ENCODE measurements at places on chromosomes 12 and 14.
A peak's percentile ranks its signal among the peaks of the same experiment; 100 is the strongest.

DNA sequence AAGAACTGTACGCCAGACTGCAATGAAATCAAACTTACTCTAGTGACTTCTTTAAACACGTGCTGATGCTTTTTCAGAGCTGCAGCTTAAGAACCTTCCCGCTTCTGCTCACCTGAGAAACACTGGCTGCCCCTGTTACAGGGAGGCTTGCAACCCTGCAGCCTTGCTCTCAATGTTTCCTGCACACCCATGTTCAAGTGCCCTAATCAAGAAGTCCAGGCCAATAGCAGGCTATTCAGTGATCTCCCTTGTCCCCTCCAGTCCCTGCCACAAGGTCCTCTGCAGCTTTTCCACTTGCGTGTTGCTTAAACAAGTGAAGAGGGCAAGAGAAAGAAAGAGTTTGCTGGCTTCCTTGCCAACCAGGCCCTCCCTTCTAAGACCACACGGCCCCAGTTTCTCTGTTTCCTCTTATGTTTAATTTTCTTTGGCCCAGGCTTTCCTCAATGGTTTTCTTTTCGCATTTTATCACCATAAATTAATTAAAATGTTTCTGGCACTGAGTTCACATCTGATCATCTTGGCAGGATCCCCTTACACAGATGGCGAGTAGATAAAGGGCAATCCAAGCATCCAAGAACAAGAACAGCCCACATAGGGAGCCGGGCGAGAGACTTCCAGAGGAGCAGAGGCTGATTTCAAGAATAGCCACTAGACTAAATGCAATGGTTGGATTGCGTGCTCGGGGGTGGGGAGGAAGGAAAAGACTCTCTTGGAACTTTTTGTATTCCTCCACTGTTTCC lies 82.3 kb upstream of the CDKN3 start:
- no peak for DNase-seq

GRCh38 chr14:61525293-61526011 lies 169.9 kb upstream of the HIF1A start:
- peak; percentile 47 for DNase-seq

DNA sequence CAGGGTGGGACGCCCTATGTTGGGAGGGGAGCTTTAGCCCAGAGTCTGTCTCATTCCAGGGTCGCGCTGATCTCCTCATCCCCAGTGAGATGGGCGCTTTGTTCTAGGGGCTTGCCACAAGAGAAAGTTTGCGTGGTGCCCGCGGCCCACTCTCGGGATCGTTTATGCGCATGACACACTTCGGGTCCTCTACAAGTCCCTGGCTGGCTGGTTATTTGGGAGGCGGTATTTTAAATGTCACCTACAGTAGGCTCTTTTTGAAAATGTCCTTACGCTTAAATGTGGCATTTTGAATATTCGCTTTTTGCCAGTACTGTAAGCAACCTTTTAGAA lies 541 bp downstream of the GOLT1B start:
- DNase-seq, result peak; percentile 34

DNA sequence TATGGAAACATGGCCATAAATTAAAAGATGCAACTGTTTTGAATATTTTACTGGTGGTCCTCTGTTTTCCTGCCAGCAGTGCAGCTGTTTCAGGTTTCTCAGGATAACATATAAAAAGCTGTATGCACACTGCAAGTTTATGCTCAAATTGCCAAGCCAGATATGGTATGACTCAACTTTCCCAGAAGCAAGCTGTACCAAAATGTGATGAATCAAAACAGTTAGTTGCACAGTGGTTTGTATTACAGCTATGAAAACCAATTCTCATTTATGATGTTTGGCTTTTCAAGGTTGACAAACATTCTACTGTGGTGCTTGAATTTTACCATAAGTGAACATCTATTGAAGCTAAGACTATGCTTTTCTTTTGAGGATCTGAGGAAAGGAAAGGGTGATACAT lies 15.5 kb downstream of the TRMT5 start:
- DNase-seq, result no peak

DNA sequence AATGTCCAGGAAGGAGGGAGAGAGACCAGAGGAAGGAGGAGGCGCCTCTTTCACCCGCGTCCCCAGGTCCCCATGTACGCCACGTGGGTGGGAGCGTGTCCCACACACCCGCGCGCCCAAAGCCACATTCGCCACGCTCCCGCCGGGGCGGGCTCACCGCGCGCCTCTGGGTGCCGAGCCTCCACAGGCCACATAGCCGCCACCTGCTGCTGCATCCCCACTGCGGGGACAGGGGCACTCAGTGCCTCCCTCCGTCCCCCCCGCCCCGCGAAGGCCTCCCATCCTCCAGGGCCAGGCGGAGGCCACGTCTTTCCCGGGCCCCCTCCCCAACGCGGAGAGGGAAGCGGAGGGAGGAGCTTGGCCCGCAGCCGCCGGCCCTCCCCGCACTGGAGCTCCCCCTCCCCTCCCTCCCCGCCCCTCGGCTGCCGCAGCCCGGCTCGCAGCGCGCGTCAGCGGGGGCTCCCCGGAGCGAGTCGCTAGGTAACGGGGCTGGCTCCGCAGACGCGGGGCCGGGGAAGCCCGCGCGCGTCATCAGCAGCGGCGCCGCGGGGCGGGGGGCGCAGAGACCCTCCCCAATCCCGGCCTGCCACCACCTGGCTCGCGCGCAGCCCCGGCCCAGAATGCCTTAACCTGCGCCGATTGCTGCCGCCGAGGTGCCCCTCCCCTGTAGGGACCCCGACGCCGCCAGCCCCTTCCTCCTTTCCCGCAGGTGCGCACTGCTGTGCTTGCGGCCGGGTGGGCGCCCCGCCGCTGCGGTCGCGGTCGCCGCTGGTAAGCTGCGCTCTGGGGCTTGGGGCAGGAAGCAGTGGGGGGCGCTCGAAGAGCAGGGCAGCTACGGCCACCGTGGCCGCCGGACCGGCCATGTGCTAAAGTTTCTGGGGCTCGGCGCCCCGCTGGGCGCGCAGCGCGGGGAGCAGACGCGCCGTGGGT lies 536 bp upstream of the TUNAR start:
- no peak for DNase-seq

DNA sequence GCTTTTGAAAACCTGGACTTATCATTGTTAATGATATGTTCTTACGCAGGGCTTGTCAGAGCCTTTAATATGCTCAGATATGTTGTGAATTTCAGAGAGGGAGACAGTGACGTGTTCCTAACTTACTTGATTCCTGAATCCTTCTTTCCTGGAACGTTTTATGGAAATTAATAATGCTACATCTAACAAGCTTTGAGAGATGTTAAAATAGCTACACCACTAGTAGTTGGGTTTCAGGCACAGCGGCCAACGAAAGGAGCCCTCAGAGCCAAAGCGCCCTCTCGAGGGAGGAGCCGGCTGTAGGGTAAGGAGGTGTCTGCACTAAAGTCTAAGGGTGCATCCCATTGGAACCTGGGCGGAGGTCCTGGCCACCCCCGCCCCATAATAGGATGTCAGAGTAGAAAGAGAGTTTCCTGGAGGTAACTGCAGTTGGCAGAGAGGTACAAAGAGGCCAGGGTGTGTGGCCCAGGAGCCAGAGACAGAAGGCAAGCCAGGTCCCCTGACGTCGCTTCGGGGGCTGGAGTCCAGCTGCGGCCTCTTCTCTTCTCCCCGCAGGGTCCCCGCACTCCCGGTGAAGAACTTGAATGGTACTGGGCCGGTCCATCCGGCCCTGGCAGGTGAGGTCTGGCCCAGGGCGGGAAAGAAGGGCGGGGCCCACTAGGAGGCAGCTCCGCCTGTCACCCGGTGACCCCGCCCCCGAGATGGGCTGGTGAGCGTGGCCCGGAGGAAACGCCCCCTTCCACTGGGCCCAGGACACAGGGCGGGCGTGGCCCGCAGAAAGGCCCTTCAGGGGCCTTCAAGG lies 36.3 kb downstream of the DTX1 start:
- no peak for DNase-seq

- no peak for DNase-seq
Measured at GRCh38 chr12:95129115-95129514, 55.7 kb upstream of the NR2C1 start.

GRCh38 chr14:80653956-80654355 lies 287.6 kb downstream of the CEP128 start:
- no peak for DNase-seq

DNA sequence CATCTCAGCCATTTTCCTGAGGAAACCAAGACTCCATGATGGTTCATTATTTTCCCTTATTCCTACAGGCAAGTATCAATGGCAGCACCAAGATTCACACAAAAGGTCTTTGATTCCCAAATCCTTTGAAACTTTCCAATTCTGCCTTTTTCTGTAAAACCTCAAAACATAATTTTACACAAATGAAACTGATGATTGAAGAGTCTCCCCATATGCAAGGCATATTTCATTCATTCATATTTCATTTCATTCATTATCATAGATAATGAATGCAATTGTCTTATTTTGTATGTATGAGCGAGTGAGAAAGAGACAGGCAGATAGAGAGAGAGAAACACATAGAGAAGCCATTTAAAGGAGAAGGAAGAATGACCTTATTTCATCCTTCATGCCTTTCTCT lies 172.8 kb downstream of the BTG1 start:
- DNase-seq, result no peak

GRCh38 chr14:54702014-54702491 lies 135.1 kb downstream of the SAMD4A start:
- no peak for DNase-seq

GRCh38 chr12:1843641-1844005 lies 23.3 kb downstream of the LRTM2 start:
- DNase-seq, result no peak

GRCh38 chr14:78947681-78948080 lies 777.5 kb downstream of the NRXN3 start:
- DNase-seq, result no peak

GRCh38 chr12:10967409-10967808 lies 19.3 kb downstream of the TAS2R50 start:
- no peak for DNase-seq

GRCh38 chr12:59867689-59868088 lies 271.9 kb downstream of the SLC16A7 start:
- no peak for DNase-seq

- DNase-seq, result no peak
Measured at GRCh38 chr12:48356041-48356768, 5.5 kb upstream of the ZNF641 start.

- no peak for DNase-seq
Measured at GRCh38 chr12:131030472-131031328, 77.0 kb downstream of the ADGRD1 start.

DNA sequence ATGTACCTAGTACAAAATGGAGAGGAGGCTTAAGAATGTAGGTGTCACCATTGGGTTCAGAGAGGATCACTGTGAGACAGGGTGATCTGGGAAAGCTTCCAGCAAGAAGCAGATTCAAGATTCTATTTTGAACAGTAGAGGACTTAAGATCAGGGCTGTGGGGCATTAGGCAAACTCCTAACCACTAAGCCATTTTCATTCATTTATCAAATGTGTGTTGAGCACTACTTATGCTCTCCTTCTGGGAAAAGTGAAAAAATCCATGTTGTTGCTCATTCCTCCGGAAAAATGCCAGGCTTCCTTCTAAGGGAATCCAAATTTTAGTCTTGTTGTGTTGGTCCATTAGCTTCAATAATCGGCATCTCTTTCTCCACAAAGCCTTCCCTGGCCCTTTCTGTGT lies 163.4 kb downstream of the NUAK1 start:
- no peak for DNase-seq

DNA sequence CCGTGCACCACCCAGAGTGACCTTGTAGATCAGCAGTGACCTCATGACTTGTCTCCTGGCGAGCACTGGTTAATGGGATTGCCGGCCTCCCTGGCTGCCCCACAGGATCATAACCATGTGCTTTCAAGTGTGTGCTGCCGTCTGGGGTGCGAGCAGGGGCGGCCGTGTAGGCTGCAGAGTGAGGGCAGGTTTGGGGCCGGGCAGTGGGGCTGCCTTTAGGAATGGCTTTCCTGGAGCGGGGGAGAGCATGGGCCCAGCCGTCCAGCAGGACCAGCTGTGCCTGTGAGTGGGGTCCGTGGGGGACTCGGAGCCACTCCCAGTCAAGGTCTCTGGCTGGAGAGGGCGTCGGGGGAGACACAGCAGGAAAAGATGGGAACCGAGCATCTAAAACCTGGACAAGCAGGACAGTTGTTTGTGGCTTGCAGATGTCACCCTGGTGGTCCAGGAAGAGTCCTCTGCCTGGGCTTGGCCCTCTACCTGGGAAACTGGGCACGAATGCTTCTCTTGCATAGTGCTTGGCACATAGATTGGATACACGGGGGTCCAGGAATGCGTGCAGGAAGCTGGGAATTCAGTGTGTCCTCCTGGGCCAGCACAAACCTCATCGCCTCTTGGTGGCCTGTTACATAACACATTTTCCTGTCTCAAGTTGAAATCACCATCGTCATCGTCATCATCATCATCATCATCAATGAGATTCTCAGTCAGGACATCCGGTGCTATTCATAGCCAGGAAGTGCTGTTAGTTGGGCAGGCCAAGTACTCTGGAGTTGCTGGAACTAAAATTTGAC lies 96.0 kb downstream of the ADGRD1 start:
- DNase-seq, result no peak

DNA sequence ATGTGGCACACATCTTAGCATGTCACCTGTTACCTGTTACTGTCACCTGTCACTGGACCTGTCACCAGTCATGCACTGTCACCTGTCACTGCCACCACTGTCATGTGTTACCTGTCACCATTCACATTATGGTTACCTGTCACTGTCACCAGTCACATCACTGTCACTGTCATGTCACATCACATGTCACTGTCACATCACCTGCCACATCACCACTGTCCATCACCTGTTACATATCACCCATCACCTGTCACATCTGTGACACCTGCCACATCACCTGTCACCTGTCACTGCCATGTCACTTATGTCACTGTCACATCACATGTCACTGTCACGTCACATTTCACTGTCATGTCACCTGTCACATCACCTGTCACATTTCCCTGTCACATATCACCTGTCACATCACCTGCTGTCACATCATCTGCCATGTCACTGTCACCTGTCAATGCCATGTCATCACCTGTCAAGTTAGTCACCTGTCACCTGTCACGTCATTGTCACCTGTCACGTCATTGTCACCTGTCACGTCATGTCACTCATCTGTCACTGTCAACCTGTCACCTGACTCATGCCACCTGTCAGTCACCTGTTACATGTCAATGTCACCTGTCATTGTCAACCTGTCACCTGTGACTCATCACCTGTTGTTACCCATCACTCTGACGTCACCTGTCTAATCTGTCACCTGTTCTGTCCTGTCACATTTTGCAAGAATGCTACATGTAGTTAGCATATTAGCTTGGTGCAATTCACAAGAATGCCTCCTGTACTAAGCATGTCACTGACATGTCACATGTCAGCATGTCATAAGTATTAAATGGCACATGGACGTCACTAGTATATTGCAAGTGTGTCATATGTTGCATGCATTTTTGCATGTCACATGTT lies 29.0 kb upstream of the TESC start:
- DNase-seq, result no peak

DNA sequence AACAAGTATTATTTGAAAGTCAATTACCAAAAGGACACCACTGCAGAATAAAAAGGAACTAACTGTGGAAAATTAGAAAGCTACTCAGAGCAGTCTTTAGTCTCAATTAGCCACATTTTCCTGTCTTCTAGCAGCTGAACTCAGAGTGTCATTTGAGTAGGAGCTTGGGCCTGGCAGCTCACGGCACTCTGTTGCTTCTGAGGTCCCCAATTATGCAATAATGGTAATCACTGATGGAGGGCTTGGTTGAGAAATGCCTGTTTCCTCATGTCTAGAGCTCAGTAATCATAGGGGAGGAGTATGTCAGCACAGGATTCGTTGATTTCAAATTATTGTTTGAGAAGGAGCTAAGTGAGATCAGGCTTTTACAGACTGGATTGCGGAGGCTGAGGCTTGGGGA lies 108.6 kb downstream of the VRK1 start:
- no peak for DNase-seq

Measured in stimulated activated CD4-positive, alpha-beta T cell treated with anti-CD3 and anti-CD28 coated beads, TNF-alpha, amount 100 ng/mL, for 48 hours (primary cell).